ENCODE measurements at places on chromosomes 13 and 19.

GRCh38 chr19:3033595-3034405 lies 4.7 kb upstream of the TLE2 start:
- DNase-seq, result no peak

DNA sequence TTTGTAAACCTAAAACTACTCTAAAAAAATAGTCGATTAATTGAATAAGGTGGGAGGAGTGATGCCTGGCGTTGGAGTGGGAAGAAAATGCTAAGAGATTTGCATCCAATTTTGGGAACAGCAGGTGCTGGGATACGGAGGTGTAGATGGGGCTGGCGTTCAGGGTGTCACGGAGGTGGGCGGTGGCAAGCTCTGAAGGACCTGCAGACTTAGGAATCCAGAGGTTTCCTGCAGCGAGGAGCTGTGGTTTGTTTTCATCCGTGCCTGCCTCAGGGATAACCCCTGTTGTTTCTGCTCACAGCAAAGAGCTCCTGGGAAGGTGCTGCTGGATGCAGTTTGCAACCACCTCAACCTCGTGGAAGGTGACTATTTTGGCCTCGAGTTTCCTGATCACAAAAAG lies 166.4 kb upstream of the RNF113B start:
- no peak for DNase-seq

DNA sequence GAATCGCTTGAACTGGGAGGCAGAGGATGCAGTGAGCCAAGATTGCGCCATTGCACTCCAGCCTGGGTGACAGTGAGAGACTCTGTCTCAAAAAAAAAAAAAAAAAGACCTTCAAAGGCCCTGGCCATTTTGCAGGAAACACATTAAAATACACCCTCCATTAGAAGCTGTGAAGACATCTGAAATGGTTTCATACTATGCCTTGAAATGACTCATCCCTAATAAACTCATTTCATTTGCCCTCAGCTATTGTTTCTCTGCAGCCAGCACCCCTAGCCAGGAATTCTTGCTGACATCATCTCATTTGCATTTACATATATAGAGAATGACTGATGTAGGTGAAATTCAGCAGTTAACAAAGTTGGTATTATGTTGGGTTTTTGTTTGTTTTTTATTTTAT lies 8.7 kb downstream of the EML2 start:
- DNase-seq, result no peak

- no peak for DNase-seq
Observed at GRCh38 chr13:43769529-43769928, 17.2 kb downstream of the ENOX1 start.

- DNase-seq, result no peak
Observed at GRCh38 chr13:67227131-67227983, 2.8 kb downstream of the PCDH9 start.

GRCh38 chr19:47389150-47389556 lies 30.2 kb downstream of the MEIS3 start:
- no peak for DNase-seq

DNA sequence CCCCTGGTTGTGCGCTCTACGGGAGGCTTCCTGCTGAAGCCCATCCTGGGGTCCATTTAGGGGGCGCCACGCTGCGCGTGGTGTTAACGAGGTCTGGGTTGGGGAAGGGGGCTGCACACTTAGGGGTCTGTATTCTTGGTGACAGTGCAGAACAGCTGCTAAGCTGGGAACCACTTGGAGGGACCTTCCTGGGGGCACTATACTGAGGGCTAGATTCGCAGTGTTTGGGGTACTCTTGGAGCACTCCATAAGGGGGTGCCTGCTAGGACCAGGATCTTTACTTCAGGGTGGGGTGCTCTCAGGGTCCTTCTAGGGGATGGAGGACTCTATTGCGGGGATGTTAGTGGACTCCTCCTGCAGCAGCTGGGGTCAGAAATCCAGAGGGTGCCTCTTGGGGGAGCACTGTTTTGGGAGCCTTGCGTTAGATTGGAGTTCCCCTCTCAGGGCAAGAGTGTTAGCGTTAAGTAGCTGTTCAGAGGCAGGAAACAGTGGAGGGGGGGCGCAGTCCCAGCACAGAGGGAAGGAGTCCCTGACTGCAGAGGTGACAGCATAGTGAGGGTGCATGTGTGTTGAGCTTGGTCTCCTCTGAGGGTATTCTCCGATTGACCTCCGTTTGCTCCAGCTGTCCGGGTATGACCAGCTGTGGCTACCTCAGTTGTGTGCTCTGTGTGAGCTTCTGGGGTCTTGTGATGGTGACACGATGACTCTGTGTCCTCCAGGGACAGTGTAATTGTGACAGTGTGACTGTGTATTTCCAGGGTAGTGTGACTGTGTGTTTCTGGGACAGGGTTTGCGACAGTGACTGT lies 1.1 kb downstream of the PDE4A start:
- no peak for DNase-seq

DNA sequence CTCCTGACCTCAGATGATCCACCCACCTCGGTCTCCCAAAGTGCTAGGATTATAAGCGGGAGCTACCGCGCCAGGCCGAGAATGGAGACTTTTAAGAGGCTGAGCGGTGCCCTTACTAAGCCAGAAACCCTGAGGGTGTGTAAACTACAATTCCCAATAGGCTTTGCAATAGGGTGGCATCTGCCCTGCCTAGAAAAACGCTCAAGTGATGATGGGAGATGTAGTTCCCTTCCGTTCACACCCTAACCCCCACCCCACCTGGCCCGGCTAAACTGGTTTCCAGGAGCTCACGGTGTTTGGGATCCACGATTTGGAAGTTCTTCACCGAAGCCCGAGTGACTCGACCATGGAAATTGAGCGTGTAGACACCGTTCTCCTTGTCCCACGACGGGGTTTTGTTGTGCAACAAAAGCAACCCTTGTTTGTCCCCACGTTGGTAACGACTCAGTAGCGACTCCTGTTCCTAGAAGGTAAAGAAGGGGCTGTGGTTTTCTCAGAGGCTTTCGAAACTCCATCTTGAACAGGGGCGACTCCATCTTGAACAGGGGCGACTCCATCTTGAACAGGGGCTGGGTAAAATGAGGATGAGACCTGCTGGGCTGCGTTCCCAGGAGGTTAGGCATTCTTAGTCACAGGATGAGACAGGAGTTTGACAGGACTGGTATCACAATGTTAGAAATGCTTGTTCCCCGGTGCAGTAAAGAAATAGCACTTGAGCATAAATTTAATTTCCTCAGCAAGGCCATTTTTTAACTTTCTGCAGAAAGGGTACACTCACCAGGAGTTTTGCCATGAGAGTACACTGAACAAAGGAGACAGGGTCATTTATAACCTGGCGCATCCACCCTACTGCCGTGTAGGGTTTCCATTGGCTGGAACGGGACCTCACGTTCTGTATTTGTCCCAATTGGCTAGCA lies 9.8 kb downstream of the PPP1R15A start:
- DNase-seq, result no peak

DNA sequence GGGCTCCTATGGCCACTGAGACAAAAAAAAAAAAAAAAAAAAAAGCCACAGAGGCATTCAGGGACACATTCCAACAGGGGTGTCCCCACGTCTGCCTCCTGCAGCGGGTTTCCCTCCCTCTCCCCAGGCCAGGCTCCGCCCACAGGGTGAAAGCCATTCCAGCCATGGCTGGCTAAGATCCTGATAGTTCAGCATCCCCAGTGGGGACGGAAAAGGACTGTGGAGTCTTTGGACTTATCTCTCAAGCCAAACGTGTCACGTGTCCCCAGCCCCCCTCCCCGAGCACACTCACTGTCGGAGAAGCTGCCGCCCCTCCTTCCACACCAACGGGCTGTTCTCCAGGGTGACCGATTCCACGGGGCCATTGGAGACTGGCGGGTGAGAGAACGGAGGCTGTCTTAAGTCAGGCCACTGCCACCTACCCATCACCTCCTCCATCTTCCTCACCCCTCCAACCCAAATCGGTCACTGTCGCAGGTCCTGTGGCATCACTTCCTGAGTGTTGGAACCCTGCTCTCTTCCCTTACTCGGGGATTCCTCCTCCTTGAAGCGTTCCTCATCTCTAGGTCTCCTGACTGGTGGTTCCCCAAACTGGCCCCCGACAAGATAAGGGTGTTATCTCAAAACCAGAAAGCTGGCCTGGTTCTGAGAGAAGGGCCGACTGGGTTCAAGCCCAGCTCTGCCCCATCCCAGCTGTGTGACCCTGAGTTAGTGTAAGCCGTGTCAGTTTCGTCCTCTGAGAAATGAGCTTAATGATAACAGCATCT lies 9.1 kb upstream of the FKRP start:
- DNase-seq, result no peak

- DNase-seq, result no peak
Observed at GRCh38 chr13:78596736-78597601, 6.4 kb downstream of the POU4F1 start.

GRCh38 chr13:66655847-66656454 lies 574.2 kb downstream of the PCDH9 start:
- no peak for DNase-seq

- no peak for DNase-seq
Observed at GRCh38 chr19:2060884-2061494, 9.9 kb upstream of the MKNK2 start.

- no peak for DNase-seq
Observed at GRCh38 chr19:51547397-51548212, 16.1 kb upstream of the SIGLEC6 start.

GRCh38 chr19:51511353-51511752 lies 9.8 kb upstream of the SIGLEC12 start:
- DNase-seq, result no peak

- DNase-seq, result peak; percentile 61
Observed at GRCh38 chr13:40490086-40490758, 176.2 kb downstream of the FOXO1 start.

- no peak for DNase-seq
Observed at GRCh38 chr19:41784312-41784711, 12.1 kb upstream of the CEACAM3 start.

- no peak for DNase-seq
Observed at GRCh38 chr19:6527893-6528543, 2.8 kb upstream of the TNFSF9 start.

GRCh38 chr13:92833071-92833470 lies 393.5 kb upstream of the GPC6 start:
- no peak for DNase-seq

DNA sequence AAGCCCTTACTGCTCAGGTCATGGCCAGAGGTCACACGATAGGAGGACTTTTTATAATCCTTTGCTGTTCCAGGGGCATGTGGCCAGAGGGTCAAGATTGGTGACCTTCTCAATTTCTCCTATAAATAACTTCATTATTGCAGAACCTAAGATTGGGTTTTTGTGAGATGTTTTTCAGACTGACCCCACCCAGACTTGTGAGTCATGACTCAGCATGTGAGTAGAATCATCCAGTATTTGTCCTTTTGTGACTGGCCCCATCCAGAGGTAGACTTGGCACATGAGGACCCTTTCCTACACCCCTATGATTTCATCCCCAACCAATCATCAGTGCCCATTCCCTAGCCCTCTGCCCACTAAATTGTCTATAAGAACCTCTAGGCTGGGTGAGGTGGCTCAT lies 84.5 kb upstream of the ABCC4 start:
- DNase-seq, result no peak

DNA sequence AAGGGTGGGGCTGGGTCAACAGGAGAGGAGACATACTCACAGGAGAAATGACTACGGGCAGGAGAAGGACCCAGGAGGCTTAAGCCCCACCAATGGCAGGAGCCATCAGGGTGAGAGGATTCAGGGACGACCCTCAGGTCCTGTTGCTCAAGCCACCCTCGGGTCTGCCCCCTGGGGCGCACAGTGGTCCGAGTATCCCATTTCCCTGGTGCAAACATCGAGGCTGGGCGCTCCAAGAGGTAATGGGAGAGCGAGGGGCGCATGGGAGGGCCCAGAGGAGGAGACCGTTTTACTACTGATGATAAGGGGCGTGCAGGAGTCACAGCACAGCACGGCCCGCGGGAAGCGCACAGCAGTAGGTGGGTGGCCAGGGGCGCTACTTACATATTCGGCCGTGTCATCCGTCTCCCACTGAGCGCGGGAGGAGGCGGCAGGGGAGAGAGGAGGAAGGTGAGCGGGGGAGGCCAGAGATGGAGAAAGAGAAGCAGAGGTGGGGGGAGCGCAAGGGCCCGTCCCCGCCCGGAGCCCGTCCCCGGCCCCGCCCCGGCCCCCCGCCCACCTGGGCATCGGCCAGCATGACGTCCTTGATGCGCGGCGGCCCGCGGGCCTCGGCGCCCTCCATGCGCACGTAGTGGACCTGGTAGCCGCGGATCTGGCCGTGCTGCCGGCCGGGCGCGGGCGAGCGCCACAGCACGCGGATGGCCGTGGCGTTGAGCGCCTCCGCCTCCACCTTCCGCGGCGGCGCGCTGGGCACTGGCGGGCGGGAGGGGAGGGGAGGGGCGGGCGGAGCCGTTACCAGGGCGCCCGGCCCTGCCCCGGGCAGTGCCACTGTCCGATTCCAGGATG lies 111.5 kb downstream of the PTPRS start:
- DNase-seq, result no peak

DNA sequence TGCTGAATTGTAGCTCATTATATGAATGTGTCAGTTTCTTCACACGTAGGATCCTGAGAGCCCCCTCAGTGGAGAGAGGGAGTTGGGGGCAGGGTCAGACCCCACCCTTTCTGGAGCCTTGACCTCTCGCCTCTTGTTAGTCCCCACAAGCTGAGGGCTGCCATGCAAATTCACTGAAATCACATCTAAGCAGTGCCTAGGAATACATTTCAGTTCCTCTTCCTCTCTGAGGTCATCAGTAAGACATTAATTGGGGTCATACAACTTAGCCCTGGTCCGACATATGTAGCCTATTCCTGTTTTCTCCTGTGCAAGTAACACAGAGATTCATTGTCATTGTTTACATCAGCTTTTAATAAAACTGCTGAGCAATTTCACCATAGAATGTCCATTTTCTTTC lies 30.0 kb downstream of the MYO9B start:
- DNase-seq, result no peak

DNA sequence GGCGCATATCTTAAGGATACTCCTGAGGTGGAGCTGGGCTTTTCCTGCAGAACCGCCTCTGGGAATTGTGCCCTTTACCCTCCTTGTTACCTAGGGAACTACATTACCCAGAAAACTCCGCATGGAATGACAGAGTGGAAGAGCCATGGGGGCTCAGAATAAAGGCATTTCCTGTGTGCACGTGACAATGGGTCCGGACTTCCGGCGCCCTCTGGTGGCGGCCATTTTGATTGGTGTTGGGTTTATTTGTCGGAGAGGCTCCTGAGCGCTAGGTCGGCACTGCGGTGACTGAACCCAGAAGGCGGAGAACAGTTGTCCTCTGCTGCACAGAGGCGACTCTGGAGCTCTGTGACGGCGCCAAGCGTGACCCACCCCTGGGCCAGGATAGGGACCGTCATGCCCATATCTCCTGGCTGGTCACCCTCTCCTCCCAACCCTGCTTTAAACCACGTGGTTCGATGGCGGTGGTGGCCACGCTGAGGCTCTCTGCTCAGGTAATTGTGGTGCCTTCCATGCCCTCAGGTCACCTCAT lies at the start of gene ZNF587B:
Gene ZNF587B (plus strand): TSS at position 229 of the 532 bp plus-strand sequence. CDS start 230 bp downstream, at position 459.
- peak; percentile 34 for DNase-seq

GRCh38 chr13:37621811-37622361 lies 23.3 kb upstream of the POSTN start:
- no peak for DNase-seq

GRCh38 chr13:48561466-48562235 lies 28.8 kb upstream of the RCBTB2 start:
- DNase-seq, result no peak

GRCh38 chr13:108439556-108439955 lies 170.0 kb downstream of the TNFSF13B start:
- no peak for DNase-seq

GRCh38 chr13:41563341-41563983 lies 106.1 kb downstream of the RGCC start:
- no peak for DNase-seq
